ENCODE measurements at places on chromosomes 16 and 17.

- DNase-seq = no peak
Measured at GRCh38 chr17:12403881-12404398, 261.8 kb upstream of the MYOCD start.

- peak; percentile 54 for DNase-seq
Measured at GRCh38 chr17:41967141-41967920, 736 bp downstream of the CNP start.

- no peak for DNase-seq
Measured at GRCh38 chr17:44608727-44609435, 47.4 kb upstream of the MEIOC start.

GRCh38 chr16:84514295-84514873 lies 9.9 kb upstream of the MEAK7 start:
- no peak for DNase-seq

- no peak for DNase-seq
Measured at GRCh38 chr17:74070998-74071679, 132.3 kb upstream of the RPL38 start.

DNA sequence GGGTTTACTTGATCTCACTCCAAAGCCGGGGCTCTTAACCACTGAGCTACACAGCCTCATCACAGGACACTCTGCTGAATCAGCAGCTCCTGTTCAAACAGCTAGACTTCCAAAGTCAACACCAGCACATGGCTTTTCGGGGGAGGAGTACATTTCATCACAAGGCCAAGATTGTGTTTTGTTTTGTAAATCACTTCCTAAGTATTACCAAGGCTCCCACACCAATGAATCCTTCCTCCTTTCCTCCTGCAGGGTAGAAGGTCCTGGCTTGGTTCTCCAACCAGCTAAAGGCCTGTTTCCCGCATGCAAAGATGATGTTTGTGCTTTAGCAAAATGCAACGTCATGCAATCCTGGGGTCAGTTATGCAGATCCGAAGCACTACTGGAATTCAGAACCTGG lies 152.5 kb downstream of the XYLT1 start:
- DNase-seq = no peak

GRCh38 chr16:988471-989353 lies 7.1 kb downstream of the SOX8 start:
- no peak for DNase-seq

GRCh38 chr17:64580384-64581315 lies 73.9 kb downstream of the CEP95 start:
- peak; percentile 4 for DNase-seq

DNA sequence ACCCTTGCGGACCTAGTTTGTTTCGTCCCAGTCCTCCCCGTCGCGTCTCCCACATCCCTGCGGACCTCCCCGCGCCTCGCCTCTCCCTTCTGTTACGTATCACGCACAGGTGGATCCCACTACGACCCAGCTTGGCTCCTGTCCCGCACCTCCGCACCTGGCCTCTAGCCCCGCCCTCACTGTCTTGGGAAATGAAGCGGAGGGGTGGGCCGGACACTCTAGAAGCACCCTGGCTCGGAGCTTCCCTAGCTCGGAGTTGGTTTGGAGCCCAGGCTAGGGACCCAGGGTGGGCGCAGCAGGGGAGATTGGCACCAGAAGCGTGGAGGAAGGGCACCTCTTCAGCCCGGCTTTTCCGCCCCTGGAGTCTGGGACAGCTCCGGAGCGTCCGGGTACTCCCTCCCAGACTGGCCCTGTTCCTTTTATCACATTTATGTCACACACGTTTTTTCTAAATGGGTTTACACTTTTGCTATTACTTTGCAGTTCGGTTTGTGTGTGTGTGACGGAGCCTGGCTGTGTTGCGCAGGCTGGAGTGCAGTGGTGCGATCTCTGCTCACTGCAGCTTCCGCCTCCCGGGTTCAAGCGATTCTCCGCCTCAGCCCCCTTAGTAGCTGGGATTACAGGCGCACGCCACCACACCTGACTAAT lies 1.4 kb upstream of the CEMP1 start:
- peak; percentile 65 for DNase-seq

- DNase-seq = peak; percentile 52
Measured at GRCh38 chr17:45284176-45285140, 22.6 kb upstream of the SPATA32 start.

DNA sequence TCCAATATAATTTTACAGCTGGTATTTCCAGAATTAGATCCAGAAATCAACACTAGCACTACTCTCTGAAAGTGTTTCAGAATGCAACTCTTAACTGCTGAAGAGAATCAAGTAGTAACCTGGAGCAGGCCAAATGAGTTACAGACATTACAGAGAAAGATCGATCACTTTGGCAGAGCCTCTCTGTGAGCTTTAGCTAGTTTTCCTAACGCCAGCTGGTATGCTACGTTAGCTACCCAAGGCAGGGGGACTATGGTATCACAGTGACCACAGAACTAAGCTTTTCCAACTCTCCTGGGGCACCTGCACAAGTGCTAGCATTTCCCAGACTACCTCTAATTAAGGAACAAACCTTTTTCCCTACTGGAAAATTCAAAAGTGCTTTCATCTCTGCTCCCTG lies 30.4 kb downstream of the TRAF4 start:
- no peak for DNase-seq

Measured in stimulated activated CD4-positive, alpha-beta T cell treated with anti-CD3 and anti-CD28 coated beads, Interleukin-2, amount 100 ng/mL, for 24 hours (primary cell).